ENCODE measurements at places on chromosomes 5 and 9.

DNA sequence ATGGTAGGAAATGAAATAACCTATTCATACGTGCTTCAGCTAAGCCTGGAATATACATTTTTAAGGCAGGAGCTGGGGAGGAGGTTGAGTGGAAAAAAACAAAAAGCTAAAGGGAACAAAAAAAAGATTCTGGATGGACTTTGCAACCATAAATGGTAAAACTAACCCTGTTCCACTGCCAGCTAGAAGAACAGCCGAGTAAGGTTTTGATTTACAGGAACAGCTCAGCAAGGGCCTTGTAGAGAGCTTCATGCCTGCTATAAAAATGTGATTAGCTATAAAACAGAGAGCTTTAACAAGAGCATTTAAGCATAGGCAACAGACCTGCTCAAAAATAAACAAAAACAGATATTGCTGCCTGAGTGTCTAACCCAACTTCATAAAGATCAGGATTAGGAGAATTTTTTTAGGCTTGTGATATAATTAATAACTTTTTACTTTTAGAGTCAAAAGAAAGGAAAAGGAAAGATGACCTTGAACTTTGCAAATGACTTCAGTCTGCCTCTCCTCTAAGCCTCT, 194.8 kb downstream of the FBXL7 start:
- no peak for DNase-seq

- DNase-seq: no peak
Observed at GRCh38 chr5:96377167-96377566, 55.9 kb downstream of the PCSK1 start.

DNA sequence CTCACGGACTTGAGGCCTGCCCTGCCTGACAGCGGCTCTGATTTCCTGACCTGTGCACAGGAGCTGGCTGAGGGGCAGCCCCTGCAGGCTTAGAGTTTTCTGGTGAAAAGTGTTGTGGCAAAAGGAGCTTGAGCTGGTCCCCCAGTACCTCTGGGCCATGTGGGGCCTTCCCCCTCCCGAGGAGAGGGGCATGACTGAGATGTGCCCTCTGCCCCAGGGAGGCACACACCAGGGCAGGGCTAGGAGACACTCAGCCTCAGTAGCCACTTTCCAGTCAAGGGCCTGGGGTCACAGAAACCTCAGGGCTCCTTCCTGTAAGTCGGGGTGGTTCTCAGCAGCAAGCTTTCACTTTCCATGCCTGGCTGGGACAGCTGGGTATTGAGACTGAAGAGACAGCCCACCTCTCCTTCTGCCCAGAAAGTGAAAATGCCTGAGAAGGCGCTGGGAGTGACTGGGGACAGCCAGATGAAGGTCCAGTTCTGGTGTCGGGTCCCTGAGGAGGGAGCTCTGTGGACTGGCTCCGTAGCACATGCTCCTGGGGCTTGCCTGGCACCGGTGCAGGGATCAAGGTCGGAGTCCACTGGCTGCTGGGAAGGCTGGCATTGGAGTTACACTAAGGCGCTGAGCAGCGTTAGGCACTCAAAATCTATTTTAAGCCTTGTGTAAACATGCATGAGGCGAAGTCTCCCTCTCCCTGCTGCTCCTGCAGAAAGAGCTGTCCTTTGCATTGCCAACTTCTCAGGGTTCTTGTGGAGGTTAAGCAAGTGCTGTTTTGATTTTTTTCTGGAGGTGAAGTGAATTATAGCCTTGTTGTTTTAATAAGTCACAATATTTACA, 394.9 kb downstream of the GADD45G start:
- peak; percentile 84 for DNase-seq

DNA sequence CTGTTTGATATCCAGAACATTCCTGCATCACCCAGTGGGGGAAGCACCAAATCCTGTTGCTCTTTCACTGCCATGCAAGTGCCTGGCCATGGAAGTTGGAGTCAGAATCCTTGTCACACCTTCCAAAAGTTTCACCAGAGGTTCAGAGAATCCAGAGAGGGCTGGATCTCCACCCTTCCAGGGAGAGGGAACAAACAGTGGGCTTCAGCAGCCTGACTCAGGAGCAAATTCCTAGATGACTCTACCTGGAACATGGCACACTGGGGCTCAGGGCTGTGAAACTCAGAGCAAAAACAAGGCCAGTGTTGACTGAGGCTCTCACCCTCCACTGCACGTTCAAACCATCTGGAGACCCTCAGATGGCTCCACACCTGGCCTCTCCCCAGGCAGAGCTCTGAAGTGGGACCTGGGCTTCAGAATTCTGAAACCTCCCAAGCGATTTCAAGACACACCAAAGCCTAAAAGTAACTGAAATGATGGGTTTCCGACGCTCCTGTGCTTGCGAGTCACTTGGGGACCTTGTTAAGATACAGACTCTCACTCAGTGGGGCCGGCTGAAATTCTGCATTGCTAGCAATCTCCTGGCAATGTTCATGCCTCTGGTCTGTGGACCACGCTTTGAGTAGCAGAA, 205.9 kb downstream of the AUH start:
- DNase-seq: no peak

- DNase-seq: no peak
Observed at GRCh38 chr5:131276072-131276471, 12.2 kb downstream of the CDC42SE2 start.

DNA sequence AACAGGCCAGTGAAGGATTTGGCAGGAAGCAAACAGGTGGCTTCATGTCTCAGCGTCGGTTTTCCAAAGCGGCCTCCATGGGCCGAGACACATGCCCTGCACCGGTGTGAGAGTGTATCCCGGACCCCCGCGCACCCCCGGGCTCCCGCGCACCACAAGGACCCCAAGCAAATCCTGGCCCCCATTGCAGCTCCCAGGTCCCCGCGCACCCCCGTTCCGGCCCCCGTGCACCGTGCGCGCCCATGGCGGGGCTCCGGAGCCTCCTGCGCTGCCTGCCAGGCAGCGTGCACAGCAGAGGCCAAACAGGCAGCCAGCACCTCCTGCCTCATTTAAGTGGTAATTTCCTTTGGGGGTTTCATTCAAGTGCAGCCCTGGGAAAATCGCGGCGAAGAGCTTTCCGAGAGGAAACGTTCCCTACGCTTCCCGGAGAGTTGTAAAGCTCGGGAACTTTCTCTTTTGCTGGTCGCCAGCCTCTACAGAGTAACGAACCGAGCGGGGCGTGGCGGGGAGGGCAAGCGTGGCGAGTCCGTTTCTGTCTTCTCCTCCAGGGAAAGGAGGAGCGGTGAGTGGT, 145.5 kb upstream of the SLC24A2 start:
- no peak for DNase-seq

- peak; percentile 4 for DNase-seq
Observed at GRCh38 chr5:113330533-113331208, 104.1 kb downstream of the TSSK1B start.

GRCh38 chr5:17829456-17829855, 195.2 kb downstream of the TAF11L14 start:
- DNase-seq: no peak

DNA sequence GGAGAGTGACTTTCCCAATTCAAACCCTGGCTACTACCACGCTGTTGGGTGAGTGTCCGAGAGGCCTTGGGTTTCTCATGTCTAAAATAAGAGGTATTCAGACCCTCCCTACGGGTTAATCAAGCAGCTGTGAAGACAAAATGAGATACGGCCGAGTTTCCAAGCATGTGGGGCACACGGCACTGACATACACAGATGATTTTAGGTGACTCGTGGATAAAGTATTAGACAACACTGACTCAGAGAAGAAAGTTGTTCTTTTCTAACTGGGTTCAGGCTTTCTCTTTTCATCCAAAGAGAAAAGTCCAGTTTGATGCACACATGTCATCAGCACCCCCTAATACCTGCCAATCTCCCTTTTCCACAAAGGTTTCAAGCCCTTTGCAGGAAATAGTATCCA, 15.6 kb downstream of the FOXI1 start:
- no peak for DNase-seq

- DNase-seq: no peak
Observed at GRCh38 chr9:5416953-5417352, 20.8 kb downstream of the PLGRKT start.

GRCh38 chr9:90773617-90774016, 28.0 kb upstream of the SYK start:
- no peak for DNase-seq

- DNase-seq: no peak
Observed at GRCh38 chr5:112787261-112787660, 49.6 kb downstream of the APC start.

- no peak for DNase-seq
Observed at GRCh38 chr5:155309021-155309746, 295.6 kb downstream of the KIF4B start.

DNA sequence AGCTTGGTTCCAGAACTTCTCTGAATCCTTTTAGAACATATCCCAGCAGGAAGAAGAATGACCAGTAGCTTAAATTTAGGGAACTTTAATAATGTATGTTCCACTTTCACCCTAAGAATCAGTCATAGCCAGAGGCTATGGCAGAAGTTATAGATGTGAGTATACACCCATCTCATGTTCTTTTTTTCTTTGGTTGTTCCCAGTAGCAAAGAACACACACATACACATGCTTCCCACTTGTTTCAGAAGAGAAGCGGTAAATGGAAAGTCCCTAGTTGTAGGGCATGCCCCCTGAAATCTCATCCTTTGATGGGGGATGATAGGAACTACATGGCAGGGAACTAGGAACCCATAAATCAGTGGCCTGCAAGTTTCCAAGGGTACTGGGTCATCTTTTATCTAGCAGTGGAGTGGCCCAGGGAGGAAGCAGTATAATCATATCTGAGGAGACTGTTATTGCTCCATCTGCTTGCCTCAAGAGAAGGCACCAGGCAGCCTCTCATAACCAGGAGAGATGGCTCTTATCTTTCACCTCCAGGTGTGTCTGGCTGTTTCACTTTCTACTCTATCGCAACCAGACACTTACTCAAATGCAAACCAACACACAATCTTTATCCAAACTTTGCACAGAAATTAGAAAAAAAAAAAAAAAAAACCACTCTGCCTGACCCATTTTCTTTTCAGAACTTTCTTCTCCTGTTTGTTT, 109.5 kb downstream of the SNCAIP start:
- DNase-seq: no peak

DNA sequence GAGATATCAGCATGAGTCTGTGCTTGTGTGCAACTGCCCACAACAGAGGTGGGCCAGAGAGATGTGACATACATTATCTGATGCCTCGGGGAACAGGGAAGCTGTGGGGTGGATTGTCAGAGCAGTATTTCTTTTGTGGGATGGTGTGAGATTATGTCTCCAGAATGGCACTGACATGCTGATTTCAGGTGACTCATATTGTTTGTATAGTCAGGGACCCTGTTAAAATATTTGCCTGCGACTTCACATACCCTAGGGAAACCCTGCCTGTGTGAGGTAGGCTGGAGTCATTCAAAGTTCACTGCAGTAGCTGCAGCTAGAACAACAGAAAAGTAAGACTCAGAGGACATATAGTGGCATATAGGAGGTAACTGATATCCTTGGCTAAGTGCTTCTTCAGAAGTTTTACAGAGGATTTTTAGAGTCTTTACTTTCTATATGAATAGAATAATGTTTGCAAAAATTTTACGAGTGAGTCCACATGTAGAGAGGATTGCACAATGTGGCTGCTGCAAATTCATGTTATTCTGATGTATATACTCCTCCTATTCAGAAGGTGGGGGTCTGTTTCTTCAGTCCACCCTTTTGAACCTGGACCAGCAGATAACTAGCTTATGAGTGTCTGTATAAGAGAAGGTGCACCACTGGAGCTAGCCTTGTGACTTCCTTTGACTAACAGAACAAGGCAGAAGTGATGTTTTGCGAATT, 89.3 kb downstream of the MACIR start:
- DNase-seq: no peak
